ENCODE measurements at places on chromosomes 1 and 21.
A peak's percentile ranks its signal among the peaks of the same experiment; 100 is the strongest.

DNA sequence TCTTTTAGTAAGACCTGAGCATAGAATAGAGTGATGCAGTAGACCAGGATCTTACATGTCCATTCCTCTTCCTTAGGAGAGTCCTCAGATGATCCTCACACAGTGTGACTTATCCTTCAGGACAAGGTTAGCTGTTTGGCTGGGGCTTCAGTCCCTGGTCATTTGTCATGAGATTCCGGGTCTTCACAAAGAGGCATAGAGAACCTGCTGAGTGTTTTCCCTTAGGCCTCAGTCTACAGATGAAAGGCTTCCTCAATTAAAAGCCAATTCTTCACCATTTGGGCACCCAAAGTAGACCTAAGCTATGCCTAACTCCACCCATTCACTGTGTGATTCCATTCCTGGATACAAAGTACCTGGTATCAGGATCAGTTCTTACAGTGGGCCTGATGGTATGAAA, 329.8 kb upstream of the RUNX1 start:
- no peak for DNase-seq

DNA sequence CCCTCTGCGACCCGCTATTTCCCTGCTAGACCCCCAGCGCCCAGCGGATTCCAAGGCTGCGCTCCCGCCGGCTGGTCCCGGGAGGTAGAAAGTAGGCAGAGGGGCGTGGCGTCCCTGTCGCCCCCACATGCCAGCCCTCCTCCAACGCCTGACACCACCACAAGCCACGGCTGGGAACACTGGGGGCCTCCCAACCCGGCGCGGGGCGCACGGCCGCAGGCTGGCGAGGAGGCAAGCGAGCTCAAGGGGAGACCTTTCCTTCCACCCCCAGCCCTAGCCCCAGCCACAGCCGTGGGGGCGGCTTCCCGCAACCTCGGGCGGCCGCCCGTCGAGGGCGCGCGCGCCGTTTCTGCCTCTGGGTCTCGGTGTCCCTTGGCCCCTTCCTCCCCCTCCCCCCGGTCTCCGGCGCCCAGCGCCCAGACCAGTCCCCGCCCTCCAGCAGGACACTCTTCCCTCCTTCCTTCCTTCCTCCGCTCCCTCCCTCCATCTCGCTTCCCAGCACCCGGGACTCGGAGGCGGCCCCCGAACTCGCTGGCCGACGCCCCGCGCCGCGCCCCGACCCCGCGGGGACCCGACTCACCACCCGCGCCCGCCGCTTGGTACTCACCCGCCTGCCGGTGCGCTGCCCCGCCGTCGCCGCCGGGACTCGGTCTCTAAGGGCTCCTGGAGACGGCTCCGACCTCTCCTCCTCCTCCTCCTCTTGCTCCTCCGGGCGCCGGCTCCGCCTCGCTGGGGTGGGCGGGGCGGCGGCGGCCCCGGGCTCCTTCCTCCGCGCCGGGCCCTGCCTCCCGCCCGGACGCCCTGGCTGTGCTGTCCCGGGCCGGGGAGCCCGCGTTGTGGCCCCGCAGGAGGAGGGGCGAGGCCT, at the start of gene GNG12:
Gene GNG12, minus strand, starts transcription at position 731 of the 865 bp plus-strand sequence. CDS start 125,781 bp downstream, outside the sequence.
- DNase-seq = peak; percentile 93

DNA sequence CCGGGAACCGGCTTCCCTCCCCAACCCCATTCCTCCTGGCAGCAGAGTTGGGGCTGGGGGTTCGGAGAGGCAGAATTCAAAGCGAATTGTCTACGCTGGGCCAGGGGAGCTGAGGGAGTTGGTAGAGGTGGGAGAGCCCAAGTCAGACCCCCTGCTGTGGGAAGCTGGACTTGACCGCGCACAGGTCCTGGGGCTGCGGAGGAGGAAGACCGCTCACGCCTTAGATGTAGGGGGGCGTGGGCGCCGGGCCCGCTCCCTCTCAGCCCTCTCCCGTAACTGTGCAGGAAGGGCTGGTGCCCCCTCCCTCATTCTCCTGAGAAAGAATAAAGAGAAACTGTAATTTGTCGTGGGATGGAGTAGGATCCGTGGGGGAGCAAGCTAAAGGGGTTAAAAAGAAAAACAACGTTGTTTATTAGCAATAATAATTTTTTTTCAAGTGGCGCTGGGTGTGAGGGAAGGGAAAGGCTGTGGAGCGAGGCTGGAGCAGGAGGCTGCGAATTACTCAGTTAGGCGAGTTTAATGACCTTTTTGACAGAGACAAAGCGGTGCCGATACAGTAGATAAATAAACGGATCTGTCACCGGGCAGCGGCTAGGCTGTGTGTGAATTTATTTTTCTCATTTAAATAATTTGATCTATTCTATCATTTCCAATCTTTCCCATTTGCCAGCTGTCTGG, 838 bp upstream of the GRIK3 start:
- peak; percentile 35 for DNase-seq

- peak; percentile 22 for DNase-seq
Observed at GRCh38 chr1:34500451-34500850, 254.4 kb upstream of the GJB5 start.

DNA sequence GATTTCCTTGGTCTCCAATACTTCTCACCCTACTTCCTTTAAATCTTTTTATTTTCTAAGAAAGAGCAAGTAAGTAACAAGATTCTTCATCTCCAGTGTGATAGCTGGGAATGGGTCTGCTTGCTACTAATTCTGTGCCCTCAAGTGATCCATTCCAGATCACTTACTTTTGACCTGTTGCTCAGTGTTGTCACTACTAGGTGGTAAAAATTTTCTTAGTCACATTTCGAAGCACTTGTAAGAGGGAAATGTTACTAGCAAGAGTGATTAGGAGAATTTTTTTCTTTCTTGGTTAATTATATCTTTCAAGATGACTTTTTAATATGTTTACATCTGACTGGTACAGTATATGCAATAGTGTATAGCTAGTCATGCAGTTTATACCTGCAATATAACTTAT, 2.2 kb downstream of the UBAP2L start:
- DNase-seq = no peak

DNA sequence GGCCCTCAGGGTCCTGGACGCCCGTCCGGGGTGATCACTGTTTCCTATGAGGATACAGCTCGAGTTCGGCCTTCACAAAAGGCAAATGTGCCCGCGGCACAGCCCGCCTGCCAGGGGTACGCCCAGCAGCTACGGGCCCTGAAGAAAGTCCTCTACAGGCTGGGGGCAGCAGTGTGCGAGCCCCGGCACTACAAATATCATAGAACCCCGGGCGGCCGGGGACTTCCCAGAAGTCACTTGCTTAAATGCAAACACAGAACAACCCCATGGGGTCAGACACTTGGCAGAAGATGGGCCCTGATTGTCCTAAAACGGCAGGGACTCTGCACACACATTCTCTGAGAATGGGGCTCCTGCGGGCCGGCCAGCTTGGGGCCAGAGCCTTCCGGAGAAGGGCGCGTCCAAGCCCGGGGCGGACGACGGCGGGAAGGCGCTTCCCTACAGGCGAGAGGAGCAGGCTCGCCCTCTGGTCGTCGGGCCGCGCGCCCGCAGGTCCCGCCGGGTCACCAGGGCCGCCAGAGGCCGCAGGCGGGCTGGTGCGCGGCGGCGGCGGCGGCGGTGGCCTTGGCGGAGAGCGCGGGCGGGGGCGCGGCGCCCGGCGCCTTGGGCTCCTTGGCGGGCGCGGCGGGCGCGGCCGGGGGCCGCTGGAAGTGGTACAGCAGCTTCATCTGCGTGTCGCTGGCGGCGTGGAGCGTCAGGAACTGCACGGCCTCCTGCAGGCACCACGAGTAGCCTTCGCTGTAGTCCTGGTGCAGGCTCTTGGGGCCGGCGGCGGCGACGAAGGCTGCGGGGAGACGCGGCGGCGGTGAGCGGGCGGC, 888 bp downstream of the HES5 start:
- peak; percentile 58 for DNase-seq

Measured in right kidney (tissue), 9 donors.